ENCODE measurements at places on chromosomes 3 and 15. TPM values are rescaled to one million over a fixed set of nuclear protein-coding genes. Genes with fewer than 3 reads are reported as not detected.

DNA sequence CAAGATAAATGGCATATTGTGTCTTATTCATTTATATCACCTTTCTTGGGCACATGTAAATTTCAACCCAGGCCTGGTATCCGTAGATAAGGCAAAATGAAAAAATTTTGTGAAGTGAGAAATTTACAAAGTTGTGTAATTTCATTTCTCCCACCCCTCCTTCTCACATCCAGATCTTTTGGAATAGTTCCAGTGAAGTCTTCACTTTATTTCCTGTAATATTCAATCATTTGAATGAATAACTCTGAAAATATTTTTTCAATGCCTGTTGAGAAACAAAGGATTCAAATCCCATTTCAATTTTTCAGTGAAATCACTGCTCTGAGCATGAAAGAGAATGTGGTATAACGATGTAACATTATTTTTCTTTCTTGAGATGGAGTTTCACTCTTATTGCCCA, 53.4 kb downstream of the BTLA start:
- no peak overlapping the region for H3K27ac ChIP-seq
- H3K4me1 ChIP-seq = no peaks in the 10 kb centered on the region
- H3K36me3 ChIP-seq = no peaks in the 10 kb centered on the region
- no peaks in the 10 kb centered on the region for H3K27me3 ChIP-seq
- DNase-seq = no peak

- no peak for DNase-seq
- no peaks in the 10 kb centered on the region for H3K36me3 ChIP-seq
- H3K27me3 ChIP-seq = no peaks in the 10 kb centered on the region
Measured at GRCh38 chr3:34969513-34969912, 669.8 kb upstream of the ARPP21 start.

DNA sequence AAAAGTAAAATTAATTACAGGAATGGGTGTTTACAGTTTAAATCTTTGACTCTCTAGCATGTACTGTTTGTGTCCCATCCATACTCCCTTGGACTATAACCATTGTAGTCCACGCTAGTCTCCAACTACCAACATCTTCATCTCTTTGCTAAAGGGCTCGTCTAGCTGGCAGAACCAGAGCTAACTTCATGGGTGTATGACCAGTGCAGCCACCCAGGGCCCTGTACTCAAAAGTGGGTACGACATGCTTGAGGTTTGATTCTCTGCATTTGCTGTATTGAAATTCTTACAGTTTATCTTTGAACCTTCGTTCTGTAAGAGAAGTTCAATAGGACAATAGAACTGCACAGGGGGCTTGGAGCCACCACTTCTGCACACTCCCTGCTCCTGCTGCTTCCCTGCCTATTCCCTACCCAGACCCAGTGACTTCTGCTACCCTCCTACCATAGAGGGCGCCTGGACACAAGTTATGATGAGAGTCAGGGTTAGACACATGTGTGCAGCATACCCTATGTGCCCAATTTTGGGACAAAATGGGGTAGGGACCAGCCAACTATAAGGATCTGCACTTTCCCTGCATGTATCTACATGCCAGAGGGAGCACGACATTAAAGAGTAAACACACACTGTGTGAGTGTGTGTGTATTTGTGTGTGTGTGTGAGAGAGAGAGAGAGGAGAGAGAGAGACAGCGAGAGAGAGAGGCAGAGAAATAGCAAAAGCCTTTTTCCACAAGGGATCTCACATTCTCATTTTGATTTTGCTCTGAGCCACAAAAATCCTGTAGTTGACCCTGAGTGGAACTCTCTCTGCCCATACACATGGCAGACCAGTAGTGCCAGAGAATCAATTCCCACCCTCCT, 59.0 kb upstream of the NECTIN3 start:
- no peak overlapping the region for H3K4me3 ChIP-seq
- H3K36me3 ChIP-seq = no peaks in the 10 kb centered on the region
- no peak overlapping the region for H3K27ac ChIP-seq
- H3K4me1 ChIP-seq = no peaks in the 10 kb centered on the region
- H3K27me3 ChIP-seq = no peaks in the 10 kb centered on the region

WWTR1 gene
- 11.9 TPM for polyA plus RNA-seq

PRSS50 gene
- polyA plus RNA-seq = 0.61 TPM
